Bronchial epithelial cell (primary cell): ENCODE measurements at places on chromosomes 3 and 15. TPM values are rescaled to one million over a fixed set of nuclear protein-coding genes. Genes with fewer than 3 reads are reported as not detected.

DNA sequence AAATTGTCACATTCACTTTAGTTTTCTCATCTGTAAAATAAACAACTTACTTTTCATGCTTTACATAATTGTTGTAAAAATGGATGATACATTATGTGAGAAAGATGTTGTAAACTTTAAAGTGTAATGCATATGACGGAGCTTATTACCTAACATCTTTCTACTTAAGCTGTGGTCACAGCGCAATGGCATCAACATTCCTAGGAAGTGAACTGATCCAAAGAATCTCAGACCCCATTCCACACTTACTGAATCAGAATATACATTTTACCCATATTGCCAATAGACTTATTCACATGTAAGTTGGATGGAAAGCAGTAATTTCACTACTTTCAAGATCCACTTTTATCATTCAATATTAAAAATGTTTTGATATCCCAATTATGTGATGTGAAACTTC lies 497.5 kb downstream of the FGF12 start:
- no peak for DNase-seq

GRCh38 chr15:43777267-43777914 lies 625 bp upstream of the ELL3 start:
- DNase-seq: peak; percentile 56

- DNase-seq: no peak
Observed at GRCh38 chr3:97680696-97681095, 83.9 kb upstream of the ARL6 start.

Gene IMP3
- 95.0 and 215 TPM in 2 replicates for total RNA-seq

Gene BCL2A1
- 0.26 and 0.38 TPM in 2 replicates for total RNA-seq

DNA sequence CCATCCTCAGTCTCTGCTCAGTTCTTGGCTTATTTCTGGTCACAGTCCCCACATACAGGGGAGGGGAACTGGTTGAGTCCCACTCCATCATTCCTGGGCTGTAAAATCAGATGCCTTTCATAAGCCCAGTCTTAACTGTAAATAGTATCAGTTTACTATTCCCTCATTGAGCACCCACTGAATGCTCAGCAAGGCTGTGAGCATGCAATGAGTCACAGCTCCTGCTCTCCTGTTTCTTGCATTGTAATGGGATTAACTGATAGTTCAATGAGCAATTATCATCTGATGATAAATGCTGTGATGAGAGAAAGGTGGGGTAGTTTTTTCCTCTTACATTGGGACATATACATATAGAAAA lies 113.6 kb upstream of the TPM1 start:
- peak; percentile 99 for DNase-seq

Gene VIPR1
- 4.2 and 5.8 TPM in 2 replicates for total RNA-seq

Gene SCAANT1
- not detected in 2 replicates for total RNA-seq

DNA sequence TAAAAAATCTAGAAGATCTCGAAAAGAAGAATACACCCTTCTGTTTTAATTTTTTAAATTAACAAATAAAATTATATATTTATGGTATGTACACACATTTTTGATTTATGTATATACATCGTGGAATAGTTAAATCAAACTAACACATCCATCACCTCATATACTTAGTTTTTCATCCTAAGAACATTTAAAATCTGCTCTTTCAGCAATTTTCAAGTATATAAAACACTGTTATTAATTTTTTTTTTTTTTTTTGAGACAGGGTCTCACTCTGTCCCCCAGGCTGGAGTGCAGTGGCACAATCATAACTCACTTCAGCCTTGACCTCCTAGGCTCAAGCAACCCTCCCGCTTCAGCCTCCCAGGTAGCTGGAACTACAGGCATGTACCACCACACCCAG lies 32.8 kb upstream of the ACAP2 start:
- no peak for DNase-seq

Gene FOXL2
- total RNA-seq: 0.26 and 0.51 TPM in 2 replicates

Gene CFAP92
- under 0.01 and 0.51 TPM in 2 replicates for total RNA-seq

GRCh38 chr3:24400015-24400414 lies 94.6 kb downstream of the THRB start:
- no peak for DNase-seq

DNA sequence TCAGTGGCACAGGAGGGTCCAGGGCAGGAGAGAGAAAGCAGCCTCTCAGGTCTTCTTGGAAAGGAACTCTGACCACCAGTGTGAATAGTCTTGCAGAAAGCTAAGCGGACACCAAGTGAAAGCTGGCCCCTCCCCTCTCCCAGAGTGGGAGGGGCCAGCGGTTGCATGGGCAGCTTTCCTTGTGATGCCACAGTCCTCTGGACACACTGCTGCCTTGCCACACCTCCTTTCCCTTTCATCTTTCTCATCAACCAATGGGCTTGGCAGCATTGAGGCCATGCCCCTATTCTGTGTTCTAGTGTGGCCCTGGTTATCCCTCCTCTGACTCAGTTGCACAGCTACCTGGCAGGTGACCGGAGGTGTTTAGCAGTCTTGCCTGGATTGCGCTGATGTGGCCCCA lies 49.7 kb upstream of the GOLGA6B start:
- DNase-seq: no peak

GRCh38 chr15:88042047-88042446 lies 214.5 kb downstream of the NTRK3 start:
- DNase-seq: no peak

- no peak for DNase-seq
Observed at GRCh38 chr15:84942456-84942855, 39.2 kb upstream of the PDE8A start.

- no peak for DNase-seq
Observed at GRCh38 chr15:75684648-75685047, 28.0 kb downstream of the CSPG4 start.

GRCh38 chr3:143216709-143217182 lies 97.2 kb downstream of the CHST2 start:
- DNase-seq: peak; percentile 12

Gene ROPN1
- not detected in 2 replicates for total RNA-seq

DNA sequence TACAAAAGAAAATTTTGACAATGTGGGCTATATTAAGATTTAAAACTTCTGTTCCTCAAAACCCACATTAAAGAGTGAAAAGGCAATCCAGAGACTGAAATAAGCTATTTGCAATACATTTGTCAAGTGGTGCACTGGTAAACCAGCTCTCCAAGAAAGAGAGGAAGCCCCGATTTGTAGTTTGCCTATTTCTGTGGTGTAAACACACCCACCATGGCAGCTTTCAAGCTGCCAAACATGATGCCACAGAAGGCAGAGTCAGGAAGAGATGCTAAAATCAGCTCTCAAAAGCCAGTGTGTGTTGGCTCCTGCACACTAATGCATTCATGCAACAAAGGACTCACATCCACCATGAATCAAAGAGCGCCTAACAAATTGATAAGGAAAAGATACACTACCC lies 17.5 kb downstream of the RFTN1 start:
- DNase-seq: no peak

Gene NR1I2
- not detected in 2 replicates for total RNA-seq

Gene SSUH2
- total RNA-seq: 0.13 and 0.26 TPM in 2 replicates

GRCh38 chr3:36792342-36792741 lies 28.0 kb upstream of the DCLK3 start:
- peak; percentile 47 for DNase-seq

- peak; percentile 15 for DNase-seq
Observed at GRCh38 chr3:190912736-190913135, 50.2 kb upstream of the GMNC start.

- DNase-seq: no peak
Observed at GRCh38 chr15:79950247-79950646, 20.7 kb downstream of the BCL2A1 start.

DNA sequence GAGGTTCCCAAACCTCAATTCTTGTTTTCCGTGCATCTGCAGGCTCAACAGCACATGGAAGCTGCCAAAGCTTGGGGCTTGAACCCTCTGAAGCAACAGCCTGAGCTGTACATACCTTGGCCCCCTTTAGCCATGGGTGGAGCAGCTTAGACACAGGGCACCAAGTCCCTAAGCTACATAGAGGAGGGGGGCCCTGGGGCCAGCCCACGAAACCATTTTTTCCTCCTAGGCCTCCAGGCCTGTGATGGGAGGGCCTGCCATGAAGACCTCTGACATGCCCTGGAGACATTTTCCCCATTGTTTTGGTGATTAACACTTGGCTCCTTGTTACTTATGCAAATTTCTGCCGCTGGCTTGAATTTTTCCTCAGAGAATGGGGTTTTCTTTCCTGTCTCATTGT lies 24.6 kb downstream of the SRP14 start:
- no peak for DNase-seq

DNA sequence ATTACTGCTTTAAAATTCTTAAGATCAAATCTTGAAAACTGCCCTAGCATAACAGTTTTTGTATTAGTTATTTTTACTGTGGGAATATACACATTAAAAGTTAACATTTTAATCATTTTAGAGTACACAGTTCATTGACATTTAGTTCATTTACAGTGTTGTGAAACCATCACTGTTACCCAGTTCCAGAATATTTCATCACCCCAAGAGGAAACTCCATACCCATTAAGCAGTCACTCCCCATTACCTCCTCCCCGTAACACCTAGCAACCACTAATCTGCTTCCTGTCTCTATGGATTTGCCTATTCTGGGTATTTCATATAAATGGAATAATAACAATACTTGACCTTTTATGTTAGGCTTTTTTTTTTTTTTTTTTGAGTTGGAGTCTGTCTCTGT lies 164.1 kb upstream of the LRRFIP2 start:
- DNase-seq: peak; percentile 32

Gene CATSPER2
- total RNA-seq: 4.7 TPM in 2 replicates

Gene APOD
- total RNA-seq: 0.77 and 3.9 TPM in 2 replicates

- DNase-seq: no peak
Observed at GRCh38 chr3:17154941-17155340, 270.2 kb downstream of the PLCL2 start.

DNA sequence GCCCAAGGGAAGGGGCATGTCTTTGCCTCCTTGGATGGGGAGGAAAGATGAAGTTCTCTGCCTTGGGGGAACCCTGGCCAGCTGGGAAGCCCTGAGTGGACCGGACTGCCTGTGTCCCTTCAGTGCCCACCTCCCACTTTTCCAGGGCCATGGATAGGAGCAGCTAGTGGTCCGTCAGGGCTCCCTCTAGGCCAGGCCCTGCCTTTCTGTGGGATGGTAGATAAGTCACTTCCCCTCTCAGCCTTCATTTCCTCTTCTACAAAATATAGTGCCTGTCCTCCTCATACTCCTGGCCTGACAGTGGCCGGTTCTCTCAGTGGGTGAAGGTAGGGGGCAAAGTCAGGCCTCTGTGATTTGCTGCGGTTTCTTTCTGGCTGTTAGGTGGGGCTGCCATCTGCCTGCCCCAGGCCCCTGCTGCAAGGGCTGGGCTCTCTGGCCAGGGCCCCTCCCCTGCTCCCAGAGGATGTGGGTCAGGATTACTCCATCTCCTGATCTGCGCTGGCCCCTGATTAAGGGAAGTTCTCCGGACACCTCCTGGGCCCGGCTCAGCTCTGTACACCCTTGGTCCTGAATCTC lies 1.4 kb downstream of the PLEKHO2 start:
- DNase-seq: no peak

GRCh38 chr15:54567408-54568035 lies 589.3 kb downstream of the UNC13C start:
- no peak for DNase-seq

Gene LRTM1
- total RNA-seq: not detected in 2 replicates

DNA sequence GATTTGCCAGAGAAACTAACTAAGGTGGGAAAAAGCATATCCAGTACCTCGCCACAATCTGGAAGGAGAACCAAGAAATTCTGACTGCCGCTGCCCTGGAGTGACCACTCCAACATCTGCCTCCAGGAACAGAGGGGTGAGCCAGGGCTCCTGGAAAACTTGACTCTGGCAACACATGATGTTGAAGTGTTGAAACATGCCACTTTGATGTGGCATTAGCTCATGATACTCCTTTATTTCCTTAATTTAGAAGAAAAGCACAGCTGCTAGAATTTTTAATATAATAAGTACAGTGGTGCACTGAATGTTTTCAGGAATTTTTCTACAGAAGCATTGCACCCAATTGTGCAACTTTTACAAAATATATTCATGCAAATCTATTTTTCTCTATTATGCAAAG lies 109.9 kb upstream of the BCL6 start:
- no peak for DNase-seq

- DNase-seq: no peak
Observed at GRCh38 chr3:195597848-195598247, 14.1 kb upstream of the APOD start.

DNA sequence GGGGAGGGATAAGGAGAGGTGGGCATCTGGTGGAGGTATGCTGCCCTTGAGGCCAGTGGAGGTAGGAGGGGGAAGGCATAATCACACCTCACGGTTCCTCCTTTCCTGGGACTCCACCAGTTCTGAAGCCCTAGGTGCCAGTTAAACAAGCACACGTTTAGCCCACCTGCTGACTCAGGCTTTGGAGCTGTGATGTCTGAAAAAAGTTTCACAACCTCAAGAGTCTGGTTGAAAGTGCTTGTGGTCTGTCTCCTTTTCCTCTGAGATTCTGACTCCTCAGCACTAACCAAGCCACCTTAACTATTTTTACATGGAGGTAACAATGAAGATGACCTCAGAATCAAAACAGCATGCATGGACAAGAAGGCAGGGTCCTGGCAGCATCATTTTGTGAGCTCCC lies 23.0 kb downstream of the HPS3 start:
- DNase-seq: peak; percentile 84

DNA sequence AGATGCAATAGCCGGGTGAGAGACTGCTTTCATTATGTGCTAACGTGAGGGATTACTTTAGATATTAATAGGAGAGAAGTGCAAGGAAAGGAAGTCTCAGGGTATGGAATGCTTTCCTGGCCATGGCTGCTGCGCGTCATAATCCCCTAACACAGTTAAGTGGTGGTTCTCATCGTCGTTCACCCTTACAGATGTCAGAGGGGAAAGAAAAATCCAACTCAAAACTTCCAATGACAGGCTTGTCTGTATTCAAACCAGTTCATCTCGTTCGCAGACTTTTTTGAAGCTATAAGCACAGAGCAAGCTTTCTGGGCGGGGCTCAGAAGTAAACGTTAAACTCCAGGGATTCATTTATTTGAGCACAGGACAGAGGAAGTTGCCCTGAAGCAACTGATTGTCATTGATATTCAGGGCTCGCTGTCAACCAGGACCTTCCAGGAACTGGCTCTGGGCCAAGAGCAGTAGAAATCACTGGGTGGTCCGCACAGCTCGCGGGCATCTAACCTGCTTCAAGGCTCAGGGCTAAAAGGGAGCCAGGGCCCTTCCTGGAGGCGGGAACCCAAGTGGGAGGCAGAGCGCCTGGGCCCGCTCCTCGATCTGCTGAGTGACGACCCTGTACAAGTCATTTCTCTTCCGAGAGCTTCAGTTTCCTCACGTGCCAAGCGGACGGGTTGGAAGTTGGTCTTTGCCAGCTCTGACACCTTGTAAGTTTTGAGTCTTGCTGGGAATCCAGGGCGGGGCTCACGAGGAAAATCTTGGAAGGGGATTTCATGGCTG lies 1.1 kb upstream of the LPP start:
- DNase-seq: peak; percentile 46

Gene CPLX3
- not detected in 2 replicates for total RNA-seq

- DNase-seq: no peak
Observed at GRCh38 chr3:195169011-195169649, 101.8 kb downstream of the XXYLT1 start.

- DNase-seq: no peak
Observed at GRCh38 chr3:54366839-54367238, 244.5 kb downstream of the CACNA2D3 start.

Gene GOLGA8H
- 0.13 TPM in 1 of 2 replicates, not detected in the other for total RNA-seq

Gene RHCG
- 247 and 322 TPM in 2 replicates for total RNA-seq

Gene ACP3
- 1.6 and 7.0 TPM in 2 replicates for total RNA-seq

Gene A4GNT
- not detected in 2 replicates for total RNA-seq

Gene PLA2G4D
- under 0.01 TPM in 2 replicates for total RNA-seq

Gene PODXL2
- total RNA-seq: 1.8 and 3.4 TPM in 2 replicates

Gene ZNF660
- total RNA-seq: under 0.01 and 0.26 TPM in 2 replicates

GRCh38 chr15:71191296-71191695 lies 76.0 kb downstream of the THSD4 start:
- DNase-seq: no peak

GRCh38 chr3:18234717-18235335 lies 190.3 kb downstream of the SATB1 start:
- DNase-seq: peak; percentile 50

Gene CP
- total RNA-seq: 0.13 TPM in 1 of 2 replicates, not detected in the other
